MCF 10A (cell line): ENCODE measurements at places on chromosomes 11 and 22.

DNA sequence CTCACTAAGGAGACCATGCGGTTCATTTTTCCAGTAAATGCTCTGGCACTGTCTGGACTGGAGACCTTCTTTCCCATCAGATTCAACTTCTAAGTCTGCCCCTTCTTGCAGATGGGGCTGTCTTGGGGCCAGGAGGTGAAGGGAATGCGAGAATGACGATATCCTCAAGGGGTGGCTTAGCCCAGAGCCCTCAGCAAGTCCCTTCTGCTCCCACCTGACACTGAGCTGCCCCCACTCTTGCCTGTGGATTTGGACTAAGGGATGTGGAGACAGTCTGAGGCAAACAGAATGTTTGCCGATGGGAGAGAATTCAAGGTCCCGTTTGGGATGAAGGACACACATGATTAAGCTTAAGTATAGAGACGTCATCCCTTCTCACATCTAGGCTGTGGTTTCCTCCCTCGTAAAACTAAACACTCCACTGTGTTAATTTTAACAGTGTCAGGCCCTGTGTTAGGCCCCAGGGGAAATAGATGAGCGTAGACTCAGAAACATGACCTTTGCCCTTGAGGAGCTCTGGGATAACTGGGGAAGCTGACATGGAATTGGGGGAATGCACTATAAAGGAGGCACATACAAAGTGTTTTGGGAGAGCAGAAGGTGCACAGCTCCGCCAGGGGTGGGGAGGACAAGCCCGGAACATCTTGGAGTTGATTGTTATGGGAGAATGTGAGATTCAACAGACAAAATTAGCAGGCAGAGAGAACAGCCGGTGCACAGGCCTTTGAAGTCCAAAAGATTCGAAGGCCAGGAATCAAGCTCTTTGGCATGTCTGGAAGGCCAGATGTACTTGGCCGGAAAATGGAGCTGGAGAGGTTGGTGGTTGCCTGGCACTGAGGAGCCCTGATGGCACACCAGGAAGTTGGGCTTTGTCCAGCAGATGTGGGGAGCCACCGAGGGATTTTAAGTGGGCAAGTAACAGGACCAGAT is 71.6 kb downstream of the ST3GAL4 start:
- H3K4me3 ChIP-seq, result no peak overlapping the region
- peaks cover 11% of the 10 kb centered on the region for H3K4me1 ChIP-seq
- H3K27ac ChIP-seq, result no peak overlapping the region
- DNase-seq, result no peak
- no peaks in the 10 kb centered on the region for H3K36me3 ChIP-seq
- H3K27me3 ChIP-seq, result no peaks in the 10 kb centered on the region

- no peak for DNase-seq
- H3K27ac ChIP-seq, result no peak overlapping the region
- no peaks in the 10 kb centered on the region for H3K27me3 ChIP-seq
- H3K36me3 ChIP-seq, result no peaks in the 10 kb centered on the region
- H3K4me3 ChIP-seq, result no peak overlapping the region
Measured at GRCh38 chr11:87212891-87213290, 175.2 kb downstream of the TMEM135 start.

GRCh38 chr11:62501432-62501891 is 45.1 kb downstream of the AHNAK start:
- H3K36me3 ChIP-seq, result peaks cover 5% of the 10 kb centered on the region
- H3K4me1 ChIP-seq, result peaks cover 28% of the 10 kb centered on the region
- DNase-seq, result no peak
- no peaks in the 10 kb centered on the region for H3K27me3 ChIP-seq
- no peak overlapping the region for H3K4me3 ChIP-seq
- no peak overlapping the region for H3K27ac ChIP-seq

DNA sequence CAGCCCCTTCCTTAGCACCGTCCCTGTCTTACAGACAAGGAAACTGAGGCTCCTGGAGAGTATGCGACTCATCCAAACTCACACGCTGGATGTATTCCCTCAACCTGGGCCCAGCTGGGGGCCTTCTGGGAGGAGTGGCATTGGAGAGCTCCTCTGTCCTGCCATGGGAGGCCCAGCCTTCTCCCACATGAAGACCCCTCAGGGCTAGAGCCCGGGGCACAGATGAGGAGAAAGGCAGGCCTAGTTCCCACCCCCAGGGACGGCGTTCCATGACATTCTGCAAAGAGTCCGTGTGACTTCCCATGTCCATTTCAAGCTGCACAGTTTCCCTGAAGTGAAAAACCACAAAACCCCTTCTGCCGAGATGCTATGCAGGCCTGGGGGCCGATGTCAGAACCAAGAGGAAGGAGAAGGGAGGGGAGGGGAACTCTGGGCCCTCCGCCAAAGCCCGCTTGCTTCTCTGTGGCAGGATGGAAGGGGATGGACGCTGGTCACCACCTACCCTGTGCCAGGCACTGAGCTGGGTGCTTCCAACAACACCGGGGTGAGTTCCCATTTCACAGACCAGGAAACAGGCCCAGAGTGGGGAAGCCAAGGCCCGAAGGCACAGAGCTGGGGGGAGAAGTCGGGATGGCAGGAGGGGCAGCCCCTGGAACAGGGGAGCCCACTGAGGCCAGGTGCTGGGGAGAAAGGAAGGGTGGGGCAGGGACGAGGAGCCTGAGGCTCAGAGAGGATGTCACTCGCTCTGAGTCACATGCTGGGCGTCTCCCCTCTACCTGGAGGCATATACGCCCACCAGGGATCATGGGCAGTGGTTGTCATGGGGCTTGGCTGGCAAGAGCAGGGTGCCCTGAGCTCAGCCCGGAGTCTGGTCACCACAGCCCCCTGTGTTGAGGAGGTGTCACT is 15.7 kb downstream of the RAC2 start:
- peaks cover 27% of the 10 kb centered on the region for H3K4me1 ChIP-seq
- no peaks in the 10 kb centered on the region for H3K27me3 ChIP-seq
- H3K36me3 ChIP-seq, result peaks cover 8% of the 10 kb centered on the region

DNA sequence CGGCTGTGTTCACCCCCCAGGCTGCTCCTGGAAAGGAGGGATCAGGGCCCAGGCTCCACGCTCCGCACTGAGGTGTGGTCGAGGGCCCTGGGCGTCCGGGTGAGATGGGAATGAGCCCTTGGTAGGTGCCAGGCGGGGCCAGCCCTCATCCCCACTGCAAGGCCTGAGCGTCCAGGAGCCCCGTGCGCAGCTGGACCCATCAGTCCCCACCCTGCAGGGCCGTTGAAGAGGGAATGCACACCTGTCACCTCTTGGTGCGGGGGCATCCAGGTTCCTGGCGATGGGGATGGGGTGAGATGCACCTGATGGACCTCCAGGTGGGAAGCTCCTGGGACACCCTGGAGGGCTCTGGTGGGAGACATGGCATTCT is 72.2 kb downstream of the KCNQ1 start:
- no peak for DNase-seq
- H3K27ac ChIP-seq, result no peak overlapping the region
- peaks cover 11% of the 10 kb centered on the region for H3K27me3 ChIP-seq
- H3K4me3 ChIP-seq, result no peak overlapping the region

GRCh38 chr11:1354125-1354938 is 35.4 kb upstream of the BRSK2 start:
- H3K27ac ChIP-seq, result no peak overlapping the region
- H3K4me1 ChIP-seq, result peaks cover 6% of the 10 kb centered on the region
- no peaks in the 10 kb centered on the region for H3K36me3 ChIP-seq
- peaks cover 56% of the 10 kb centered on the region for H3K27me3 ChIP-seq

DNA sequence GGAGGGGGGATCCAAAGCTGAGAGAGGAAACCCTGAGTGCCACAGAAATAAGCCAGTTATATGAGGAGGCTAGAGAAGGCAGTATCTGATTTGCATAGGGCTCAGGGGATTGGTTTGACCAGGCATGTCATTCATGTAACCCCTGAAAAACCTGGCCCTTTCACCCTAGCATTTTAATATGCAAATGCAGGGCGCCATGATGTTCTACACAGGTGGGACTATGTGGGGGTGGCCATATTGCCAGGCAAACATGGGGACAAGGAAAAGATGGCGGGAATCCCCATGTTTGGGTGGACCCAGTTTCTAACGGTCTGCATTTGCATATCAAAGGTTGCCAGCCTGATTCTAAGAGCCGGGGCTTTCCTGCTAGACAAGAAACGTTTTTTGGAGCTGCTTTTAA is 27.2 kb downstream of the CSF2RB start:
- H3K36me3 ChIP-seq, result no peaks in the 10 kb centered on the region
- no peak overlapping the region for H3K4me3 ChIP-seq
- no peaks in the 10 kb centered on the region for H3K4me1 ChIP-seq
- H3K27me3 ChIP-seq, result peaks cover 52% of the 10 kb centered on the region

DNA sequence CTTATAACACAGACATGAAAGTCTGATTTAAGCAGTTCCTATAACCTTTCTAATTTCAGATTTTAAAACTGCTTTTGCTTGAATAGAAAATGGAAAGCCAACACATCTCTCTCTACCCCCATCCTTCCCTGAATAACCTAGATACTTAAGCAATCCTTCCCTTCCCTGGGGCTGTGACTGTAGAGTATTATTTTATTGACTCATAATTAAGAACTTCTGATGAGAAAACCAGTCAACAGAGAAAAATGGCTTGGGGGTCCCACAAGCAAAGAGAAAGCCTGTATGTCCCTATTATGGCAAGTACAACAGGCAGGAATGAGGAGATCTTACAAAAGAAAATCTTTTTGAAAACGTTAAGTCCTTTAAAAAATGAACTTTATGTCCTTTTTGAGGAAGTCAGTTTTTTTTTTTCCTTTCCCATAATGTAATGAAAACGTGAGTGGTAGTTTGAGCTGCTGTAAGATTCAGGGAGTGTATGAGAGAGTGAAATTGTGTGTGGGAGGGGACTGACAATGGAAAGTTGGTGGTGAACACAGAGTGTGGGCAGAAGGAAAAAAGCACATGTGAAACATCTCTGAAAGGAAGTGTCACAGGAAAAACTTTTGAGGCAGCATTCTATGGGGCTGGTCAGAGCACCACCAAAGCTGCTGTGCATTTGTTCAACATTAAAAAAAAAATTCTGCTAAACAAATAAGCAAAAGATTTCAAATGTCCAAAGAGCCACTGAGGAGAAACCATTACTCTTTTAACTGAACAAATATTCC is 154.6 kb downstream of the MAML2 start:
- peaks cover 4% of the 10 kb centered on the region for H3K36me3 ChIP-seq
- peaks cover 38% of the 10 kb centered on the region for H3K4me1 ChIP-seq
- H3K27me3 ChIP-seq, result no peaks in the 10 kb centered on the region
- H3K27ac ChIP-seq, result peak overlapping the region; percentile 96
- H3K4me3 ChIP-seq, result peak overlapping the region; percentile 48
- DNase-seq, result peak; percentile 87

DNA sequence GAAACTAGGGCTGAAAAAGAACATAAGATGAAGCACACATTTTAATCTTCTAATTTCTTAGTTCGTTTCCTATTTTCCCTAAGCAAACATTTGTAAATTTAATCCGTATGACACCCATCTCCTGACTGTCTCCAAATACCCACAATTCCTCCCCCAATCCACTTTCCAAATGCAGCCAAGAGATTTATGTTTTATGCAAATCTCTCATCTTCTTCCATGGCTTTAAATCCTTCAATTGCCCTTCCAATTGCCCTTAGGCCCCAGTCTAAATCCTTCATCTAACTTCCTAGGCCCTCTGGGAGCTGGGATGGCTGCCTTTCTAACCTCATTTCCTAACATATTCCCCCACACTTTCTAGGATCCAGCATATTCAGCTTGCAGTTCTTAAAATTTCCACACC is 18.0 kb upstream of the POU2AF1 start:
- H3K36me3 ChIP-seq, result no peaks in the 10 kb centered on the region
- H3K4me1 ChIP-seq, result no peaks in the 10 kb centered on the region
- H3K27me3 ChIP-seq, result no peaks in the 10 kb centered on the region
- H3K4me3 ChIP-seq, result no peak overlapping the region
- no peak for DNase-seq

DNA sequence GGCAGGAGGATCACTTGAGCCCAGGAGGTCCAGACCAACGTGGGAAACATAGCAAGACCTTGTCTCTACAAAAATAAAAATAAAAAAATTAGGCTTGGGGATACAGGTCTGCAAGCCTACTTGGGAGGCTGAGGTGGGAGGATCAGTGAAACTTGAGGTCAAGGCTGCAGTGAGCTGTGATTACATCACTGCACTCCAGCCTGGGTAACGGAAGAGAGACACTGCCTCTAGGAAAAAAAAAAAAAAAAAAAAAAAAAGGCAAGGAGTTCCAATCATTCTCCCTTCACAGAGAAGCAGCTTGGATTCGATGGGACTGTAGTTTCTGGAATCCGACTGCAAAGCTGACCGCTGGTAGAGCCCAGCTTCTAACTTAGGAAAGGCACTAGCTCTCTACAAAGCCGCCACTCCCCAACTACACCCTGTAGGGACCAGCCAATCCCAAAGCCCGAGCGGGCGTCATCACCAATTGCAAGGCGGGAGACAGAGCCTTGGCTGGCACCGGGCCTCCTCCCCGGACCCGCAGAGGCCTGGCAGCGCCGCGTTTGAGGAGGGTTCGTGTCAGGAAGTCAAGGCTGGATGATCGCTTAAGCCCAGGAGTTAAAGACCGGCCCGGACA is 716 bp upstream of the DDB2 start:
- peak overlapping the region; percentile 91 for H3K27ac ChIP-seq
- H3K27me3 ChIP-seq, result no peaks in the 10 kb centered on the region
- peaks cover 31% of the 10 kb centered on the region for H3K36me3 ChIP-seq
- peak overlapping the region; percentile 76 for H3K4me3 ChIP-seq
- H3K4me1 ChIP-seq, result peaks cover 12% of the 10 kb centered on the region

GRCh38 chr11:122765487-122766131 is 72.7 kb upstream of the CRTAM start:
- no peaks in the 10 kb centered on the region for H3K36me3 ChIP-seq
- no peak overlapping the region for H3K27ac ChIP-seq
- H3K4me3 ChIP-seq, result no peak overlapping the region
- H3K27me3 ChIP-seq, result no peaks in the 10 kb centered on the region
- H3K4me1 ChIP-seq, result peaks cover 6% of the 10 kb centered on the region

GRCh38 chr11:76493626-76494539 is 49.1 kb downstream of the EMSY start:
- no peaks in the 10 kb centered on the region for H3K27me3 ChIP-seq
- H3K36me3 ChIP-seq, result peaks cover 14% of the 10 kb centered on the region
- DNase-seq, result no peak

GRCh38 chr11:77114089-77114463 is 11.4 kb downstream of the OMP start:
- no peak overlapping the region for H3K4me3 ChIP-seq
- H3K4me1 ChIP-seq, result no peaks in the 10 kb centered on the region
- H3K36me3 ChIP-seq, result peaks cover 6% of the 10 kb centered on the region
- DNase-seq, result no peak
- H3K27me3 ChIP-seq, result no peaks in the 10 kb centered on the region

DNA sequence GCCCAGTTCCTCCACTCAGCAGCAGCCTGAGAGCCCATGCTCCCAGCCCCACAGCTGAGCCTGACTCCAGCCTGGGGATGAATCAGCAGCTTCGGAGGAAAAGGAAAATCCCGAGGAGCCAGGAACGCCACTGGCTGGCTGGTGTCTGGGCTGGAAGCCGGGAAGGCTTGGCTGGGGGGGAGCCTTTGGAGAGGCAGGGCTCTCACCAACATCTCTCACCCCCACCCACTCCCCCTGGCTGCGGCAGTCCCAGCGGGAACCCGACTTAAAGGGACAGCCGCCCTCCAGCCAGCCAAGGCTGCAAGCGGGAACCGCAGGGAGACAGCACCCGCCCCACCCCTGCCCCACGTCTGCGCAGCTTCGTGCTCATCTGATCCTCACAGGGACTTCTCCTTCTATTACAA is 28.4 kb downstream of the KIAA0930 start:
- H3K27me3 ChIP-seq, result no peaks in the 10 kb centered on the region
- DNase-seq, result peak; percentile 94
- peak overlapping the region; percentile 50 for H3K4me3 ChIP-seq
- H3K36me3 ChIP-seq, result peaks cover 24% of the 10 kb centered on the region
- H3K27ac ChIP-seq, result no peak overlapping the region
